Glomerular endothelial cell (primary cell): ENCODE measurements at places on chromosomes 2 and 18. TPM values are rescaled to one million over a fixed set of nuclear protein-coding genes. Genes with fewer than 3 reads are reported as not detected.

DNA sequence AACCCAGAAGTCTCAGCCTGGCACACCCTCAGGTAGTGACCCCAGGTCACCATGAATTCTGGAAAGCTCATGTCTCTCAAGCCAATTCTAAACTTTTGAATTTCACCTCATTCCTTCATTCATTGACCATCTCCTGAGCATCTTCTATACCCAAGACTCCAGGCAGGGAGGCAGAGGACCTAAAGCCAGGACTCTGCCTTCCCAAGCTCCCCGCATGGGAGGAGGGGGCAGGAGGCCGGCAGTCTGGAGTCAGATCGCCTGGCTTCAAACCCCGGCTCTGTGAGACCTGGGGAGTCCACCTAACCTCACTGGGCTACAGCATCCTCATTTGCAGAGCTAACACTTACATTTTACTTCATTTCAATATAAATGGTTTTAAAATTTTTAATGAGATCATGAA, 59.0 kb downstream of the SMAD7 start:
- DNase-seq, result no peak

GRCh38 chr2:98463988-98464771, 19.5 kb downstream of the INPP4A start:
- no peak for DNase-seq

DNA sequence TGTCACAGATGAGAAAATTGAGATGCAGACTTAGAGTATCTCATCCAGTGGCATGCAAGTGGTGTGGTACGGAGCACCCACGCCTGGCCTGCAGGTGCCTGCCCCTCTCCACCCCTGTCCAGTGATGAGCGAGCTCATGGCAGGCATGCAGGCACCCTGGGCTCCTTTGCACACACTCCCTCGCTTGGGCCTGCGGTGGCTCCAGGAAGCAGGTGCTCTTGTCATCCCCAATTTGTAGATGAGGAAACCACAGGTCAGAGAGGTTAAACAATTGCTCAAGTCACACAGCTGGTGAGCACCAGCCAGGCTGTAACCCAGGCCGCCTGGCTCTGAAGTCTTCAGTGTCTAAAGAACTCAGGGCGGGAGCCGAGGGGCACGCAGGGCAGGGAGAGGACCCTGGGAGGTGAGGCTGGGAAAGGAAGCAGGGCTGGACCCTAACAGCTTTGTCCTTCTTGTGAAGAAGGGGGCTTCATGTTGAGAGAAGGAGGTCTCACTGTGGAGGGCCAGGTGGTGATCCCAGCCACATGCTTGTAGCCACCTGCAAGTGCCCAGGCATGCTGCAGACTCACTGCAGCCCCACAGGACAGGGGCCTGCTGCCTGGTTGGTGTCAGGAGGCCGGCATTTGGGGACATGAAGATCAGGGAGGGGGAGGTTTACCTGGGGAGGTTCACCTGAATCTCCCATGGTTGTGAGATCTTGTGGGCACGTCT, 166.2 kb downstream of the SH3RF3 start:
- no peak for DNase-seq

C2orf81 gene
- total RNA-seq, result 0.34 and 0.82 TPM in 2 replicates

- DNase-seq, result no peak
These were observed 22.8 kb downstream of the ZSCAN30 start for GRCh38 chr18:35267161-35267651.

CPLX4 gene
- not detected in 2 replicates for total RNA-seq

TGIF1 gene
- total RNA-seq, result 85.5 and 93.5 TPM in 2 replicates

FASTKD1 gene
- total RNA-seq, result 13.3 and 25.7 TPM in 2 replicates

- no peak for DNase-seq
These were observed 32.0 kb downstream of the LOXHD1 start for GRCh38 chr18:46625069-46625468.

PRSS56 gene
- not detected in 2 replicates for total RNA-seq

TLX2 gene
- not detected in 2 replicates for total RNA-seq

DNA sequence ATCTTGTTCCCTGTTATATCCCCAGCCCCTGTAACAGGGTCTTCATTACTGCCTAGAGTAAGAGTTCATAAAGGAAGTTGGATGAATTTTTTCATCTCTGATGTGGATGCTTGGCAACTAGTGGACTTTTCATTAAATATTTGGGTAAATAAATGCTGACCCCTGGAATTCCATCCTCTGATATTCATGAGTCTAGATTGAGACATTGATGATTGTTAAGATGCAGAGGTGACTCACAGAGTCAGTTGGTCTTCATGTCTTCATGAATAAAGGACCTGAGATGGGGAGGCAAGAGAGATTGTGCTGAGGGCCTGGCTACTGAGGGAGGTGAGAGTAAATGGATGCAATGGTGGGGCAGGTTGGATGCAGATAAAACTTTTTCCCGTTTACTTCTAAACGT, 132.7 kb upstream of the NT5C1B start:
- no peak for DNase-seq

HPCAL1 gene
- 114 and 164 TPM in 2 replicates for total RNA-seq

DNA sequence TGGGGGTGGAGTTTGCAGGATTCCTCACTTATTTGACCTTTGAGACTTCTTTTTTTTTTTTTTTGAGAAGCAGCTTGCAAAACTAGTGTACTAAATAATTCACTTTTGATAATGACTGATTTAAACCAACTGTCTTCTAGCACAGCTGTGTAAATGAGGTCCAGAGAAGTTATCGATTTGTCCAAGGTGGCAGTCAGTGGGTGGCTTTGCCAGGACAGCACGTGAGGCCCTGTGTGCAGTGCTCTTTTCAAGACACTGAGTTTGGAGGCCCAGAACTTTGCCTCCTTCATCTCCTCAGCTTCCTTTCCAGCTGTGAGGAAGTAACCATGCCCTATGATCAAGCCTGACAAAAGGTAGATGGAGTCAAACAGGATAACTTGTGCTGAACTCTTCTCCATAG, 92.9 kb upstream of the LCLAT1 start:
- no peak for DNase-seq

SULT1C4 gene
- total RNA-seq, result 13.7 and 20.2 TPM in 2 replicates

- no peak for DNase-seq
These were observed 270.5 kb upstream of the NCKAP5 start for GRCh38 chr2:133838642-133839365.

- DNase-seq, result peak; percentile 70
These were observed 88.5 kb downstream of the DYNAP start for GRCh38 chr18:54679318-54680149.

DNA sequence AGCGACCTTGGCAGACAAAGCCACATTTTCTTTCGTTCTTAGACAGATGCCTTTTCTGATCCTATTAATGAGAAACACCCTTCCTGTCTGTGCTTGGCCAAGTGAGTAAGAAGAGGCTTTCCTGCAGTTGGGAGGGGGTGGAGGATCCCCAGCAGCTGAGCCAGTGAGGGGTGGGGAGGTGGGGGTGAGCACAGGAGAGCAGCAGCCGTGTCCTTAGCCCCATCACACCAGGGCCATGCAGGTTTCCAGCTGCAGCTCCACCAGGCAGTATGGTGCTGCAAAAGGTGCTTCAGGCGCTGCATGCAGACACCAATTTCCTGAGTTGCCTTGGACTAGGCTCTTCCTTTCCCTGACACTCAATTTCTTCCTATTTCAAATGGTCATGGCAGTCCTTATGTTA, 123.3 kb upstream of the SIX2 start:
- DNase-seq, result no peak

DNA sequence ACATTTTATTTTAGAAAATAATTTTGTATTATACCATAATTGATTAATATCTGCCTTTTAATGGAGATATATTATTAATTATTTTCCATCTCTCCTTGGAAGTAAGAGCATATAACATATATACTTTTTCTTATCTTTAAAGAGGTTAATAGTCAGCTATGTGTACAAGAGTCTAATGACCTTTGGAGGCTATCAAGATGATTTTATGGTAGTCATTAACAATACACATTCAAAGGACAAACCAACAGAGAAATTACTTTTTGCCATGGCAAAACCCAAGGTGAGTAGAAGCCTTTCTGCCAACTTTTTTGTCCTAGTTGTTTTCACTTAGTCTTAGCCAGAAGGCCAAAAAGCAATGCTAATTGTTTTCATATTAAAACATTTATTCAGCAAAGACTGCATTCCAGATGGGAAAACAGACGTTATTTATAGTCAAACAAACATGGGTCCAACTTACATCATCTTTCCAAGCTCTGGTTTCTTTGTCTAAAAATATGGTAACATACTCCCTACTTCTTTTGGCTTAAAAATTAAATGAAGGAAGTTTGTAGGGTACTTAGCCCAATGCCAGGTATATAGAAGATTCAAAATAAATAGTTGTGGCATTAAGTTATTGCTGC, 9.6 kb upstream of the DYNC2LI1 start:
- no peak for DNase-seq

BCL11A gene
- total RNA-seq, result 3.6 and 6.1 TPM in 2 replicates

CYTIP gene
- 0.82 and 3.6 TPM in 2 replicates for total RNA-seq

GRCh38 chr2:98985905-98986666, 50.1 kb upstream of the CRACDL start:
- DNase-seq, result peak; percentile 4

TCF23 gene
- total RNA-seq, result not detected in 2 replicates

GRCh38 chr2:74690571-74690970, 36.5 kb downstream of the SEMA4F start:
- peak; percentile 36 for DNase-seq

CAB39 gene
- 56.4 and 70.9 TPM in 2 replicates for total RNA-seq

GRCh38 chr2:140002110-140002509, 1221.9 kb upstream of the NXPH2 start:
- no peak for DNase-seq

DNA sequence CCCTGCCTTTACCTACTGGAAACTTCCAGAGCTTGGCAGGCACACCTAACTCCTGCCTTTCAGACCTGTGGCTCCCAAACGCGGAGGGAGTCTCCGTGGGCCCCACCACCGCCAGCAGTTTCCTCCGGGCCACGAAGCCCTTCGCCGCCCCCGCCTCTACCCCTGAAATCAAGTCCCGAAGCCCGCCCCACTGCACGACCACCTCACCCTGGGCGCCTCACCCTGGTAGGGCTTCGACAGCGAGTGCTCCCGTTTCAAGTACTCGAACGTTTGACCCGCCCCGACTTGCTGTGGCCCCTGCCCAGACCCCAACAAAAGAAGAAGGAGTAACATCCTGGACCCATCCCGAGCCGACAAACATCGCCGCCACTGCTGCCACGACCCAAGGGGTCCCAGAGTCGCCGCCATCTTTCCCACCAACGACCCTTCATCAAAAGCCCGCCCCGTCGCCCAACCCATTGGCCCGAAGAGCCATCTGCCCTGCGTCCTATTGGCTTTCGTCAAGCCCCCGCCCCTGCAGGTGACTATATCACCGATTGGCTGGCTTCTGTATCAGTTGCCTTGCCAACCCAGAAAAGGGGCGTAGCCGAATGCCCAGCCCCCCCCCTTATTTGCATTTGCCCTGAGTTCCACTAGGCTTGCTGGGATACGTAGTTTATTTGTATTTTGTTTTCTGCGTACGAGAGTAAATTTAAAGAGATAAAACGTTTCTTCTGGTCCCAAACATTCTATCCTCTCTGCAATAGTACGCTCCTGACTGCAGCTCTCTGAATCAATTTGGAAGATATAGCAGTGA, at the start of gene LMAN2L:
LMAN2L (minus strand) TSS at position 432 of the 796 bp plus-strand sequence; CDS start at position 408, 24 bp downstream.
- DNase-seq, result peak; percentile 68

- DNase-seq, result no peak
These were observed 16.4 kb downstream of the TMEM18 start for GRCh38 chr2:660586-661359.

- no peak for DNase-seq
These were observed 40.9 kb downstream of the CELF4 start for GRCh38 chr18:37524498-37525261.

DNA sequence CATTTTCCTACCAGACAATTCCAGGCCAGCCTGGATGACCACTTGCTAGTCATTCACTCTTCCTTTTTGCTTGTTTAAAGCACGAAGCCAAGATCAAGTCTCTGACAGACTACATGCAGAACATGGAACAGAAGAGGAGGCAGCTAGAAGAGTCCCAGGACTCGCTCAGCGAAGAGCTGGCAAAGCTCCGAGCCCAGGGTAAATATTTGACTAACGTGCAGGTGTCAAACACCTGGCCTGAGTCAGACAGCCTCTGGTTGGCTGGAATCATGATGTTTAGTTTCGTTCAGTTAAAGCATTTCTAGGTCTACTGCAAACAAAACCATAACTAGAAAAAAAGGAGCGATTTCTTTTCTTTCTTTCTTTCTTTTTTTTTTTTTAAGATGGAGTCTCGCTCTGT, 44.2 kb upstream of the LYPD6B start:
- no peak for DNase-seq

DNA sequence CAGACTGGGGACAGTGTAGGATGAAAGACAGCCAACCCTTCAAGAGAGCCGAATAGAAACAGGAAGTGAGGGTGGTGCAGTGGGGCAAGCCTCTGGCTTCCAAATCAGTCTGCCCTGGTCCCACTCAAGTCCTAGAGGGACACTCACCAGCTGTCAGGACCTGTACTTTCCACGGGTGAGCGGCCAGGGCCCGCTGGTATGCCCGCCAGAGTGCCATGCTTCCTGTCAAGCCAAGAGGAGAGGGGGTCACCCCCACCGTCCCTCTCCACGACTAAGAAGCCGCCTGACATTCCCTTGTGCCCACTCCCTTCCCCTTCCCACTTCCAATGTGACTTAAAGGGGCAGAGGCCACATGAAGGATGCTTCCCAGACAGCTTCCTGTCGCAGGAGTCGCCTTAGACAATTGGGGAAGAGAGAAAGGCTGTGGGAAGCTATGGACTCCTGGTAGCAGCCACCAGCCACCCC, 564 bp downstream of the MPV17 start:
- DNase-seq, result no peak

GRCh38 chr2:42922790-42923579, 130.6 kb upstream of the HAAO start:
- no peak for DNase-seq
